ENCODE measurements at places on chromosomes 11 and 22.

DNA sequence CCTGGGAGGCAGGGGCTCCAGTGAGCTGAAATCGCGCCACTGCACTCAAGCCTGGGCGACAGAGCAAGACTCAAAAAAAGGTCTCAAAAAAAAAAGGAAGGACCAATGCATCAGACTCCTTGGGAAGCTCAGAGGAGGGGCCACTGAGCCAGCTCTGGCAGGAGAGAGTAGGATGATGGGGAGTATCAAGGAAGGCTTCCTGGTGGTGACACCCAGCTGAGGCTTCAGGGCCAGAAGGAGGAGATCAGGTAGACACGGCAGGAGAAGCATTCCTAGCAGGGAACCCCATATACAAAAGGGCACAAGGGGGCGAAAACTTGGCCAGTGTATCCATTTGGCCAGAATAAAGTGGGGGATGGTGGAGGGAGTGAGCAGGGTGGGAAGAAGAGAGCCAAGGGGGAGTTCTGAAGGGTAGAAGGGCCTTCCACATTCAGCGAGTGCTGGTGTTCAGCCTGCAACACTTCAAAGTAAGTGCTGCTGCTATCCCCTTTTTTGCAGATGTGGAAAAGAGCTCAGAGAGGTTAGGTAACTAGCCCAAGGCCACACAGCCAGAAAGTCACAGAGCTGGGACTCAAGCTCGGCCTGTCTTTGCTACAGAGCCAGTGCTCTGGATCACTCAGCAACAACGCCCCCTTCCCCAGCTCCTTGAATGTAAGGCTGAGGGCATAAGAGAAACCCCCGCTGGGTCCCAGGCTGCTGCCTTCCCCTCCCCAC is 5.3 kb upstream of the RHOD start:
- DNase-seq = no peak

GRCh38 chr11:105219269-105219668 is 79.7 kb upstream of the CARD18 start:
- no peak for DNase-seq

DNA sequence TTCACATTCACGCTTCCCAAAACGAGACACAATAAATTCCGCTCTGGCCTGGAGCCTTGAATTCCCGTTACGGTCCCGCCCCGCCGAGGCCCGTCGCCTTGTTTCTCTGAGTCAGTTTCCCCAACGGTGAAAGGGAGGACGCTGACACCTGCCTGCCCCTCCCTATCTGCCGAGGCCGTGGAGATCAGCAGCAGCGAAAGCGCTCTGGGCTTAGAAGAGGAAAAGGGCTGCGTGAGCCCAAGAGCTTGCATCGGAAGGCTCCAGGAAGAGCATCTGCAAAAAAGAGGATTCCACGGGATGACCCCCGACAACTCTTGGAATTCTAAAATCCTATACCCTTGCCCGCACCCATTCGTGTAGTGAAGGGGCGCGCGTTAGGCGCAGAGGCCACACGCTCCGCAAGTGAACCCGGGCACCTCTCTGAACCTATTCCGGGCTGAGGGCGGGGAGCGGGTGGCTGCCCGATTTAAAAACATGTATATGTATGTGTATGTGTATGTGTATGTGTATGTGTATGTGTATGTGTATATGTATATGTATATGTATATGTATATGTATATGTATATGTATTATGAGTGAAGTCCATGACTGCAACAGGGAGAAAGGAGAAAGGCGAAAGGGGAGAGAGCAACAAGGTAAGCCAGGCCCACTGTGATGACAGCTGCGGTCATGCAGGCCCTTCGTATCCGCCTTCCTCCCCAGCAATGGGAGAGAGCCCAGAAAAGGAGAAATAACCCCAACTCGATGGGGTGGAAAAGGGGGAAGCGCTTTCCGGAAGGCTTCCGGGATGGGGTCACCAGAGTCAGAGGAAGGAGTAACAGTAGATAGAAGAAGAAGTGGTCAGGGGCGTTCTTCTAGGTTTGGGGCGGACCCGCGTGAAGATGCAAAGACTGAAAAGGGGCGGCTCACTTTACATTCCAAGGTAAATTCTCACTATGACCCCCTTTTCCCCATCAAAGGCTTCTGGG is 948 bp upstream of the MRTFA start:
- DNase-seq = no peak

DNA sequence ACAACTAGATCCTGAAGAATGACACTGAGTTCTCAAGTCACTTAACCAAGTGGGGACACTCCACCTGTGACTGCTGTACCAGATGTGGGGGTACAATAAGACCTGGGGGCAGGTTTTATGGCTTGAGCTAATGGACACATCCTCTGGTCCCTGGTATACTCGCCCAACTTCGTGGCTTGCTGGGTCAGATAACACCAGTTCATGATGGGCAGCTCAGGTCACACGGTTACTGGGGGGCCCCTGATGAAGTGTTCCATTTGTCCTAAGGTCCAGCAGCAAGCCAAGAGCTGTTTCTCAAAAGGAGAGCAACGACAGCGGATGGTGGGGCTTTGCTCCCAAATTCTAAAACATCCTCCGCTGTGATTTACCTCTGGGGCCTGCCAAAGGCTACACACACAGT is 1368.4 kb downstream of the BRD1 start:
- DNase-seq = no peak

DNA sequence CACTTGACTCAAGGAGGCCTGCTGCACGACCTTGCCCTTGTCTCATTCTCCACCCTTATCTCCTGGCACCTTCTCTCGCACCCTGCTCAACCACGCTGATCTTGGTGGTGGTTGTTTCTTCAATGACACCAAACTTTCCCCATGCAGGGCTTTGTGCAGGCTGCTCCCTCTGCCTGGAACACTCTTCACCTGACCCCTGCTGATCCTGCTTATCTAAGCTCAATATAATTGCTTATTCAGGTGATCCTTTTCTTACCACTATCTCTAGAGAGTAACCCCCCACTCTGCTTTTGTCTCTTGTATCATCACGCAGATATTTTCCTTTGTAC is 604.4 kb downstream of the BUD13 start:
- DNase-seq = no peak

GRCh38 chr11:71532036-71532610 is 5.1 kb downstream of the KRTAP5-7 start:
- DNase-seq = no peak

GRCh38 chr11:126824035-126824607 is 176.4 kb downstream of the KIRREL3 start:
- DNase-seq = no peak

- DNase-seq = peak; percentile 59
These were observed 15.6 kb downstream of the MOV10L1 start for GRCh38 chr22:50105208-50106100.

DNA sequence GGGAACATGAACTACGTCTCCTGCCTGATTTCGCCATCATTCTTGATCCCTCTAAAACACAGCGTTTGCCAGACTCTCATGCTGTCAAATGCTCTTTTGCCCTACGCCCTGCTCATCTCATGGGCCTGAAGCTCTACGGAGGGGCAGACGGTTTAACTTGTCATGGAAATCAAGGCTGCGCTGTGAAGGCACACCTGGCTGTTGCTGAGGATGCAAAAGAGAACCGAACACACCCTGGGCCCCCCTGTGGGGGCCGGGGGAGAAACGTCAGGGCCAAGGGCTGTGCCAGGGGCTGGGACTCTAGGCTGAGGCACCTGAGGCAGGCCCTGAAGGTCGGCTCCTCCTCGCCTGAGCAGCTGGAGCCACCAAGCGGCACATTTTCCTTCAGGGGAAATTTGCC is 957.2 kb downstream of the BRD1 start:
- DNase-seq = no peak
